ENCODE measurements at places on chromosomes 12 and 14. TPM values are rescaled to one million over a fixed set of nuclear protein-coding genes. Genes with fewer than 3 reads are reported as not detected.

- no peak for DNase-seq
Measured at GRCh38 chr12:46489951-46490388, 117.4 kb upstream of the SLC38A2 start.

DNA sequence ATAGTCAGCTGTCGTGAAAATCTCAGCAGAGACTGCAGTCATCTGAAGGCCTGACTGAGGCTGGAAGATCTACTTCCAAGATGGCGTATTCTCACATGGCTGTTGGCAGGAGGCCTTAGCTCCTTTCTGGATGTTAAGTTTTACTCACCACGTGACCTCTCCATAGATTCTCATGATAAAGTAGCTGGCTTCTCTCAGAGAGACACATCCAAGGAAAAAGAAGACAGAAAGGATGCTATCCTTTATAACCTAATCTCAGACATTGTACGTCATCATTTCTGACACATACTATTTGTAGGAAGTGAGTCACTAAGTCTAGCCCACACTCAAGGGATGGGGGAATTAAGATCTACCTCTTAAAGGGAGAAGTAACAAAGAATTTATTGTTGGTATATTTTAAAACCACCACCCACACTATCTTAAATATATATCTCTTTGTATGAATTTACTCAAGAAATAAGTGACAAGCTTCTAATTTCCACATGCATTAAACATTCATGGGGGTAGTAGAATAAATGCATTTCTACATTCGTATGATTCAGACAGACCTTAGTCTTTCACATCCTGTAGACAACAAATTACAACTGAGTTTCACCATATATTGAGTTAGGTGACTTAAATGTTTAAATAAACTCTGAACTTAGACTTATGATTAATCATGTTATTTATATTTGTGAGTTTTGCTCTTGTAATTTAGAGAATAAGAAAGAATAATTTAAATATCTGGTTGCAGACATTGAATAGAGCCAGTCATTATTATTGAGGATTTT is 411.0 kb downstream of the LRIG3 start:
- DNase-seq, result no peak

DNA sequence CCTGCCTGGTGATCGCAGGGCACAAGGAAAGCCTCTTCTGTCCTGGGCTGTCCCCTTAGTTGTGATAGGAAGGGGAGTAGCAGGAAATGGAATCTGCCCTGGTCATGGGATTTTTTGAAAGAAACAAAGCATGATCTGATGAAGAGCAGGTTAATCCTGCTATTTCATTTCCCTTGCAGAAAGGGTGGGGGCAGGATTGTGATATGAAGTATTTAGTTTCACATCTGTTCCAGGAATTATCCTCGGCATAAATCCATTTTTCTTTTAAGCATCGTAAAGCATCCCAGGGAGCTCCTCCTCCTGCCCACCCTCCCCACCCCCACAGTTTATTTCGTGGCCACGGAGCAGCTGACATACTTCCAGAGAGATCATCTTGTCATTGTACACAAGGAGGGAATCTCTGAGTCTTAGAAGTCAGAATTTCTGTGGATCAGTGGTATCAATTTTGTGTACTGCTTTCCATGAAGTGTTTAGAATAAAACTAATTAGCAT is 53.1 kb downstream of the TGFB3 start:
- peak; percentile 48 for DNase-seq

- DNase-seq, result no peak
Measured at GRCh38 chr12:115176741-115177400, 492.9 kb upstream of the TBX3 start.

GRCh38 chr12:40287369-40287975 is 62.7 kb downstream of the LRRK2 start:
- DNase-seq, result no peak

GRCh38 chr12:120971299-120972180 is 6.8 kb upstream of the HNF1A start:
- DNase-seq, result peak; percentile 74

- no peak for DNase-seq
Measured at GRCh38 chr12:9184276-9184675, 23.9 kb downstream of the PZP start.

GRCh38 chr12:107891967-107892366 is 117.5 kb downstream of the ASCL4 start:
- no peak for DNase-seq

DNA sequence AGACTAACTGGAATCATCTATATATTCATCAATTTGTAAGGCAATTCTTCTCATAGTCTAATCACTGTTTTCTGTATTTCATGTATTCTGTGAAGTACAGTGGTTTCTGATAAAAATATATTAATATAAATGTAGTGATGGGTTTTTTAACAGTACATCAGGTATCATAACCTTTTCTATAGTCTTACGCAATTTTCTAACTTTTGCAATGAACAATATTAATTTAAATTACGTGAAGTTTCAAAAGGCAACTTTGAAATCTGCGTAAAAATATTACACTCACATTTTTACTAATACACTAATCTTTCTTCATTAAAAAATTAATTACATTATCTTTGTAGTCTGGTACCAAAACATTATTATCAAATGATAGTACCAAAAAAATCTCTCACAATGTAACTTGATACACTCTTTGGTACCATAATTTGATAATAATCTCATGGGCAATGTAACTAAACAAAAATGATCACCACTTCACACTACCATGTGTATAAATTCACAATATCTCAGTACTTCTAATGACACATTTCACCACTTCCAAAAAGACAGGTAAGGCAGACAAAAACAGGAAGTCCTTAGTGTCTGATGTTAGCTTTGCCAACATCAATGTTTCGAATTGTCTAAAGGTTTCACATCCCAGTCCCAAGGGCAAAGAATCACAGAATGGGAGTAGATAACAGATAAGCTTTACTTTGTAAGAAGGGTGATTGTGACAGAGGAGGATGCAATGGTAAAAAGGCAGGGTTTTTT is 8.7 kb downstream of the DNAI7 start:
- DNase-seq, result no peak

DNA sequence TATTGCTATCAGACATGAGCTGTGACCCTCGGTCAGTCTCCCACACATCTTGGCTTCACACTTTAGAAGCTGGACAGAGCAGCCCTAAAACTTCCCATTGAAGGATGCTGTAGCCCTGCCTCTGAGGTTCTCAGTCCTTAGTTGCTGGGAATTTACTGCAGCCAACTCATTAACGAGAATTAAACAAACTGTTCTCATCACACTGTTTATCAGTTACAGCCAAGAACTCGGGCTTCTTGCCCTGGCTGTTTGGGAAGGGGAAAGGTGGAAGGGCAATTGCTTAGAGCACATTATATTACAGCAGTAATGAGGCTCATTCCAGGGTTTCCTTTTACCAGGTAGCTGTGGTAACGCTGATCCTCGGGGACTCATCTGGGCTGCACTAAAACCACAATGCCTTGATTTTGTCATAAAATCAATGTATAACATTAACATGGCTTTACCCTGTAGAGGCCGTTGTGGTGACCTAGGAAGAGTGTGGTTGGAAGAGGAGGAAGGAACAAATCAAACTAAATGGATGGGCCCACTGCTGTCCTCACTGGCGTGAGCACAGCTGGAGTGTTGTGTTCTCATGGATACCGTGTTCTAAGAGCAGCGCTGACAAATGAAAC is 87.1 kb downstream of the GPR135 start:
- DNase-seq, result no peak

GRCh38 chr12:112941528-112942335 is 3.5 kb downstream of the OAS3 start:
- DNase-seq, result no peak

DNA sequence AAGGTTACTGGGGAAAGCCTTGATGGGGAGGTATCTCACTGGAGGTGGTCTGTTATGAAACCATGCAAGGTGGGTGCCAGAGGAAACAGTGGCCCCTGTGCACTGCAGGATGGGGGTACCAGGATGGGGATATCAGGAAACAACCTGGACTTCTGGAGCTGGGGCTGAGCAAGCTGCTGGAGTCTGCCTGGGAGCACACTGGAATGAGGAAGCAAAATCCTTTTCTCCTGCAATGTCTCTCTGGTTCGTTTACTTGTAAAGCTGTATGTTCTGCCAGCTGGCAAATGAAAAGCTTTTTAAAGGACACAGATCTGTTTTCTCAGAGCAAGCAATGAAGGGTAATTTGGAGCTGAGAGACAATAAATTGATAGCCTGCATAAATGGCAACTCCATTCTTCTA is 23.2 kb upstream of the SERPINA1 start:
- DNase-seq, result no peak

GRCh38 chr14:72499746-72500145 is 394.2 kb downstream of the DPF3 start:
- no peak for DNase-seq

GRCh38 chr12:26749781-26750180 is 83.2 kb downstream of the ITPR2 start:
- no peak for DNase-seq

GRCh38 chr12:62749586-62749985 is 185.4 kb downstream of the PPM1H start:
- no peak for DNase-seq

DNA sequence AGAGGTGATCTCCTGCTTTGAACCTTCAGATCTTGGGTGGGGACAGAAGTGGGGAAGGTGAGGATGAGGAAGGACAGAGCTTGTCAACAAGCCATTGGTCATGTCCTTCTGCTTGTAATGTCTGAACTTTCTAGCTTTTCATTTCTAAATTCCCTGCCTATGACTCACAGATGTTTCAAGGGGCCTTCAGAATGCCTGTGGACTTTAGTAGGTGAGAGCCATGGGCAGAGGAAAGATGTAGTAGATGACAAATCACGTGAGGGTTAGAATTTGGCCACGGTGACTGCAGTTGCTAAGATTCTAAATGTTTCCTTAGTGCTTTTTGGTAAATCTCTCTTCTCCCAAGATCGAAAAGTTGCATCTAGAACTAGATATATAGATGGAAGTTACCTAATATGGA is 18.7 kb upstream of the CREBL2 start:
- DNase-seq, result no peak

DNA sequence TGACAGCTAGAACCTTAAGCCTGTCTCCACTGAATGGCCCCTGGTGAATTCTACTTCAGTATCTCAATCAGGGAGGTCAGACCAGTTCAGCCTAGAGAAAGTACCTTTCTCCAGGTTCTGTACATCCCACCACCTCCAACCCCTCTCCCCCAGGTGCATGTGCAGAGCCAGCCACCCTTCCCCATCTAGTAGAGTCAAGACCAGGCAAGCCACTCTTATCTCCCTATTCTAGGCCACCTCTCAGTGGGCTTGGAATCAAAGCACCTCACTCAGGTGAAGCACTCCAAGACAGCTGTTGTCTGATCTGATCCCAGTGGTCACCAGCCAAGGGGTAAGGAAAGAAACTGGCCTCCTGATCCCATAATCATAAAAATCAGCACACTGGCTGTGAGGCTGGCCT is 340.9 kb downstream of the BCL11B start:
- no peak for DNase-seq

GRCh38 chr12:71135077-71135811 is 22.6 kb downstream of the TSPAN8 start:
- DNase-seq, result no peak

- DNase-seq, result no peak
Measured at GRCh38 chr14:24813089-24813815, 179.3 kb upstream of the GZMB start.

- DNase-seq, result no peak
Measured at GRCh38 chr14:103516426-103517173, 6.0 kb downstream of the CKB start.

GRCh38 chr14:51525739-51526138 is 126.0 kb upstream of the FRMD6 start:
- DNase-seq, result no peak

GRCh38 chr14:105187116-105187515 is 6.0 kb upstream of the NUDT14 start:
- DNase-seq, result no peak

- no peak for DNase-seq
Measured at GRCh38 chr12:57049119-57049446, 846 bp downstream of the MYO1A start.

DNA sequence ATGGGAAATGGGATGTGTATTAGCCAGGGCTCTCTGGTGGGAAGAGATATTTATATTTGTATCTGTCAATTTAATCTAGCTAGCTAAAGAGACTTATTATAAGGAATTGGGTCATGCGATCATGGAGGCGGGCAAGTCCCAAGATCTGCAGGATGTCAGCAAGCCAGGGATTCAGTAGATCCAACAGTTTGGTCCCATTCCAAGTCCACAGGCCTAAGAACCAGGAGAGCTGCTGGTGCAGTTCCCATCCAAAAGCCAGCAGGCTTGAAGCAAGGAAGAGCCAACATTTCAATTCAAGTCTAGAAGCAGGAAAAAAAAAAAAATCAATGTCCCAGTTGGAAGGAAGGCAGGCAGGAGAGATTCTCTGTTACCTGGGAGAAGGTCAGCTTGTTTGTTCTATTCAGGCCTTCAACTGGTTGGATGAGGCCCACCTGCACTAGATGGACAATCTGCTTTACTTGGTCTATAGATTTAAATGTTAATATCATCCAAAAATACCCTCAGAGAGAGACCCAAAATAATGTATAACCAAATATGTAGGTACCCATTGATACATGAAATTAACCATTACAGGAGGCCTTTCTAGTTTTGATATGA is 60.7 kb upstream of the BCAT1 start:
- DNase-seq, result no peak

DNA sequence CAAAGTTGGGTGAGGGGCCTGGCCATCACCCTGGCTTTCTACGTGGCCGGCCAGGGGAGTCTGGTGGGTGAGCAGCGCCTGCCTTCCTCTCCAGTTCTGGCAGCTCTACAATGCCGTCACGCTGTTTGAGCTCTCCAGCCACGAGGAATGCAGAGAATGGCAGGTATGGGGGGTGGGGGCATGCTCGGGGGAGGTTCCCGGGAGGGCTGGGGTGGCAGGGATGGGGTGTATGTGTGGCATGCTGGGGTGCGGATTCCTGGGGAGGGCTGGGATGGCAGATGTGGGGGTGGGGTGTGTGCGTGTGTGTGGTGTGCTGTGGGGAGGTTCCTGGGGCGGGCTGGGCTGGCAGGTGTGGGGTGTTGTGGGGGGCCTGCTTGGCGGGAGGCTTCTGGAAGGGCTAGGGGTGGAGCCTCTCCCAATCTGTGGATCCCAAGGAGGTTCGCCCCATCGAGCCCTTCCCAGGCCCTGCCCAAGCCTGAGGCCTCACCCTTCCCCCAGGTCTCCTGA is 18.5 kb downstream of the RHOF start:
- no peak for DNase-seq

CMKLR1 gene
- 10.0 TPM for total RNA-seq

PLEK2 gene
- total RNA-seq, result 14.0 TPM

KLRC1 gene
- 0.99 TPM for total RNA-seq

GSC gene
- 0.99 TPM for total RNA-seq

IL26 gene
- not detected for total RNA-seq

C3AR1 gene
- 8.5 TPM for total RNA-seq

All from skin of body (tissue), 3 donors.